ENCODE measurements at places on chromosomes 11 and 22. TPM values are rescaled to one million over a fixed set of nuclear protein-coding genes. Genes with fewer than 3 reads are reported as not detected.

DNA sequence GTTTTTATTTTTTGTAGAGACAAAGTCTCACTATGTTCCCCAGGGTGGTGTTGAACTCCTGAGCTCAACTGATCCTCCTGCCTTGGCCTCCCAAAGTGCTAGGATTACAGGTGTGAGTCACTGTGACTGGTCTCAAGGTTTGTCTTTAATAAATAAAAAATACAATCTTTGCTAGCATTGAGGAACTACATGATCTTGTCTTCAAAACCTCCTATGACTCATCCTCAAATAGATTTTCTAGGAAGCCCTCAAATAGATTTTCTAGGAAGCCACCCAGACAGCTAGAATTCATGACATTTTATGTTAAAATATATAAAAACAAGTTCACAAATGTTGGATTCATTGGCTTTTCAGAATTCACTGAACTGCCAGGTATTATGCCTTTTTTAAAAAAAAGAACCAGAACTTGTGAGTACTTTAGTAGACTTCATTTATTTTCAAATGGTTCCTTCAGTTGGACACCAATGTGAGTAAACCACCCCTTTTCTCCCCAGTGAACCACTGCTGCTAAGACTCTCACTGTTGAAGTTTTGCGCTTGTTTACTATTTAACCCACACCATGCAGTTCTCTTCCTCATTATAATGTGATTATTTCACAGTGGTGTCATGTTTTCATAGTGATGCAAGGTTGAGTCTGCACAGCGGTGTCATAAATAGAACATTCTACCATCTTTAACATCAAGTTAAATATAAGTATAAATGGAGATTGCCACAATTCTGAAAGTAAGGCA lies 303.9 kb downstream of the CASP12 start:
- DNase-seq, result no peak

DNA sequence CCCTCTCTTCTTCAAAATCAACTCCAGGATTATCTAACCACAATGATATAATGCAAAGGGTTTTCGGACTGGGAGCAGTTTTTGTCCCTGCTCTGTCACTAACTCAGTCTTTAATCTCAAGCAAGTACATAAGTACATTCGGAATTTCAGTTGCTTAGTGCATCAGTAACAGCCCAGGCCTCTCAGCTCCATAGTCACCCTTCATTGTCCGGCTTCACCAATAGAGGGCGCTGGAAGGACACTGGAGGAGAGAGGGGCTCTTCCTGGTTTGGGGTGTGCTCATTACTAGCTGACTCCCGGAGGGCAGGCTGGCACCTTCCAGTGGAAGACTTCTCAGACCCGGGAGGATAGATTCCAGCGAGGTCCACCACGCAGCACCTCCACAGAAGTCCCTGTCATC lies 90.4 kb upstream of the PDGFD start:
- DNase-seq, result peak; percentile 44

- DNase-seq, result no peak
These were observed 26.4 kb downstream of the C11orf91 start for GRCh38 chr11:33674035-33674814.

- DNase-seq, result peak; percentile 54
These were observed 8.1 kb downstream of the TMA7B start for GRCh38 chr22:39967996-39968972.

- peak; percentile 47 for DNase-seq
These were observed 57.6 kb downstream of the FBXO7 start for GRCh38 chr22:32531931-32532819.

- no peak for DNase-seq
These were observed 1.3 kb downstream of the CSKMT start for GRCh38 chr11:62666259-62666926.

- DNase-seq, result no peak
These were observed 100.6 kb downstream of the RPS6KA4 start for GRCh38 chr11:64459609-64460008.

DNA sequence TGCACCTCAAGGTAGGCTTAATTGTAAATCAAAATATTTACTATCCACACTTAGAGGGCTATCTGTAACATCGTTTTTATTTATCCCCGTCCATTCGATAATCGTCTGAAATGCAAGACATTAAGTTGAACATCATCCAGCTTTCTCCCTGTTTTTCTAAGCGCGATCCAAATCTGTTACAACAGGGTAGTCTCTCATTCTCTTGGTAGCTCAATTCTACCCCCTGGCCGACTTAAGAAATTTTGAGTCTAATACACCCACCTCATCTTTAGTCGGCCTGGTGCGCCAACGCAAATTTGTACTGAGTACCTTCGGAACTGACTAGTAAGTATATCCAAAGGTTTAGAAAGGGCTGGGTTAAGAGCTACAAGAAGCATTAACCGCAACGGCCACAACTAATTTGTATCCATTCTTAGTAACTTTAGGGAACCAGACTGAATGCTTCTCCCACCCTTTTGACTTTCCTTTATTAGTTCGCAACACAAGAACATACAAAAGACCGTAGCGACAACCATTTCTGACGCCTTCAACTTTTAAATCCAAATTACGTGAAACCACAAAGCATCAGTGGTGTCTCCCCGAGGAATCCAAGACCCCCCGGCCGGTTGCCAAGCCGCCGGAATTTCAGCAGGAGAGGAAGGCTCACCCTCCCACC lies 1.0 kb upstream of the ZNF143 start:
- DNase-seq, result peak; percentile 68

DNA sequence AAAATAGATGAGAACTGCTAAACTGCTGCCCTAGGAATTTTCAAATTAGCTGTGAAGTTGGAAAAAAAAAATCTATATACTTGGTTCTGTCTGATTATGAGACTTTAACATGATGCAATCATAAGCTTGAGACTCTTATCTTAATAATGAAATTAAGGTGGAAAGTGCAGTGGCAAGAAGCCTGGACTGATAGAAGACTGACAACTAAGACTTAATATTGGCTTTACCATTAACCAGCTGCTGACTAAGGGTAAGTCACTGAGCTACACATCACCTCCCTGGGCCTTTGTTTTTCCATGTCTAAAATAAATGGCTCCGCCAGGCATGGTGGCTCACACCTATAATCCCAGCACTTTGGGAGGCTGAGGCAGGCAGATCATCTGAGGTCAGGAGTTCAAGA lies 56.9 kb downstream of the SLC35F2 start:
- no peak for DNase-seq

- DNase-seq, result peak; percentile 81
These were observed 23.4 kb downstream of the PANX1 start for GRCh38 chr11:94151903-94152677.

DNA sequence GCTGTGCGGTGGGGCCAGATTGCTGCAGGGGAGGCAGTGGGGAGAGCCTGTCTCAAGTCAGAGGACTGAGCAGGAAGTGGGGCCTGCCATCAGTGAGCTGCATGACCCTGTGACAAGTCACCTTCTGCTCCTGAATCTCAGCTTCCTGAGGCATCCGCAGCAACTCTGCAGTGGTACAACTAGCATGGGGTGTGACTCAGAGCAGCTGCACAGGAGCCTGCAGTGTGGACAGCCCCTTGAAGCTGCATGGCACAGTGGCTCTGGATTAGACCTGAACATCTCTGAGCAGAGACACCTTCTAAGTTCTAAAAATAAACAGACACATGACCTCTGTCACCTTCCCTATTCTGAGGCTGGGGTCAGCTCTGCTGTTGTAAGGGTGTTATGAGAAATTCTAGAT lies 18.0 kb downstream of the FAM227A start:
- no peak for DNase-seq

- DNase-seq, result peak; percentile 8
These were observed 1.7 kb downstream of the PDE3B start for GRCh38 chr11:14645015-14645912.

GRCh38 chr22:47628477-47629272 lies 866.2 kb downstream of the TBC1D22A start:
- no peak for DNase-seq

- no peak for DNase-seq
These were observed 162.4 kb upstream of the LMO1 start for GRCh38 chr11:8426076-8426475.

DNA sequence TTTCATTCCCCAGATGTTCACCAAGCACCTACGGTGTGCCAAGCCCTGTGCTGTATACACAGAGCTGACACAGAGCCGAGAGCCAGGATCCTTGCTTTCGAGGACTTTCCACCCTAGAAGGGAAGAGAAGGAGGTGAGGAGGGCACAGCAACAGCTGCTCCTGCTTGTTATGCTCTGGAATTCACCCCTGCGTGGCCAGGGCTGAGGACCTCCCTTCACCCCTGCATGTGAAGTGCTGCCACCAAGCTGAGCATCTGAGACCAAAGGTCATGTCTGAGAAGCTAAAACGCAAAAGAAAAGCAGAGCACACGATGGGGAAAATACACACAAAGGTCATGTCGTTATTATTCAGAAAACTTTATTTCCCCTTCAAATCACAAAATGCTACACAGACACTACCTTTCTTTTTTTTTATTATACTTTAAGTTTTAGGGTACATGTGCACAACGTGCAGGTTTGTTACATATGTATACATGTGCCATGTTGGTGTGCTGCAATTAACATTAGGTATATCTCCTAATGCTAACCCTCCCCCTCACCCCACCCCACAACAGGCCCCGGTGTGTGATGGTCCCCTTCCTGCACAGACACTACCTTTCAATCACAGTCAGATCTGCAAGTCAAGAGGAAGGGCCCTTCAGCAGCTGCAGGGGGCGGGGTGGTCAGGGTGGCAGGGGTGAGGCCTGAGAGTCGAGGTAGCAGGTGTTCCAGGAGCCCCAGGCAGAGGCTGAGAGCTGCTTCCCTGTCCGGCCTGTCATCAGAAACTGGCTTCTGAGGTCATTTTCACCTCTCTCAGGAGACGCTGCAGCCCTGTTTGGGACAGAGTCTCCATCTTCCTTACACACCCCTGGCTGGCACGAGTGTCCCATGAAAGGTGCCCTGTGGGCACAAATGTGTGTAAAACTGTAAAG lies 40.1 kb upstream of the PRR5 start:
- DNase-seq, result no peak

DNA sequence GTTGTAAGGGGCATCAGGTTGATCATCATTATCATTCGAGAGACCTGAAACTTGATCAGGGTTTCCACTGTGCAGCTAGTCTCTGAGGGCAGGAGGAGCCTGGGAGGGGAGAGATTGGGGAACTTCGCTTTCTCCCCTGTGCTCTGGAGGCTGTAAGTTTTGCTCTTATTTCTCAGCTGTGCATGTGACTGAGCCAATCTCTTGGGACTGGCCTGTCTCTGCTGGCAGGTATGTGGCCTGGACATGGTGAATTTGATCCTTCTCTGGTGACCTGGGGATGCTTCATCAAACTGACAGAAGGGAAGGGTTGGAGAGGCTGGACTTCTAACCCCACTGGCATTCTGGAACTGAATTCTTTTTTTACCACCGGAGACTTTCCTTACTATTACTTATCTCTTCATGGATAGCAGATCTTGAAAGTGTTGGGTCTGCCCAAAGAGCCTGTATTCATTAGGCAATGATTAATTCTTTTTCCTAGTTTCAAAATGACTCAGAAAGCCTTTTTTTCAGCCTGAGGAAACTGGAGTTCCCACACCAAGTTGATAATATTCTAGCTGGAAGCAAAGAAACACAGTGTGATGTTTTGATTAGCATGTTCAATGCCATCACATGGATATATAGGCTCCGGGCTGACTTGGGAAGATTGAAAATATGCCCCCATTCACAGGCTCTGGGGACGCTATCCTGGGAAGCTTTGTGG lies 36.5 kb downstream of the TSPAN18 start:
- peak; percentile 53 for DNase-seq

DNA sequence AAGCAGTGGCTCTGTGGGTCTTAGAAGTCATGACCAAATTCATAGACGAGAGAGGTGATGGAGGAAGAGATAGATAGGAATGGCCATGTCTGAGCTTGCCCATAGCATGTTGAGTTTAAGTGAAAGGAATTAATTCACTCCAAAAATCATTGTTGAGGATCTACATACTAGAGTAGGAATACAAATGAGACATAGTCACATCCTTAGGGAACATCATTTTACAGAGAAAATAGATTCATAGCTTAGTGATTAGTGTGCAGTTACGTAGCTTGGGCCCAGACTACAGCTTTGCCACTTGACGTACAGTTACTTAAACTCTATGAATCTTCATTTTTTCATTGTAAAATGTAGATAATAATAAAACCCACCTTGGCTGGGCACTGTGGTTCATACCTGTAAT lies 21.4 kb upstream of the BMAL1 start:
- DNase-seq, result no peak

DNA sequence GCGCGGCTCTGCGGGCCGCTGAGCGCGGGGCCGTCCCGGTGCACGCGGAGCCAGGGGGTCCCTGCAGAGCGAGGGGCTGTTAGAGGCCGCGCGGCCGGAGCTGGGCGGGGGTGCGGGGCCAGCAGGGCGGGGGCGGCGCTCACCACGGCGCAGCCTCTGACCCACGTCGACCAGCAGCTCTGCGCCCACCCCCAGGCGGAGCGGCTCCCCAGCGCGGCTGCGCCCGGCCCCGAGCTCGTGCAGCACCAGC lies 385 bp upstream of the SCO2 start:
- no peak for DNase-seq

DNA sequence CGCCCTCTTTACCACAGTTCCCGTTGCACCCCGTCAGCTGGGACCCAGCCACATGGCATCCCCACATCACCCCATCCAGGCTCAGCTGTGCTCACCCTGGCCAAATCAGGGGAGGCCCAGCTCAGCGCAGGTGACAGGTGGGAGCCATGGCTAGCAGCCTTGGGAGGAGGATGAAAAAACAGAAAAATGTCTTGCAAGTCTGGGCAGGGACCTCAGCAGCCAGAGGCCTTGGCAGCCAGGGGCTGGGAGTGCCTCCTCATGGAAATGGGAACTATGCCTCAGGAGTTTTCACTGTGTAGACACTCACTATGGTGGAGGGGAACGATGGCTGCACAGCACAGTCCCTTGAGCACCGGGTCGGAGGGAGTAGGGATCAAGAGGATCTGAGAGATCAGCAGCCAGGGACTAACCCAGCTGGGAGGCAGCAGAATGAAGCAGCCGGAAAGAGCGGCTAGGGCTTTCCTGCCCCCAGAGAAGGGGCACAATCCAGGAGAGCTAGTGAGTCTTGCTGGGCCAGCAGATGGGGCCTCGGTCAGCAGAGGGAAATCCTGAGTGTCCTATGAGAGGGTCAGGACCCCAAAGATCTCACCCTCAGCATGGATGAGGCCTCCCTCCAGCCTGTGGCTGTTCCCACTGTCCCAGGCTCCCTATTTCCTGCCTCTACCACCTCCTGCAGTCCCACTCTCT lies 6.2 kb upstream of the FTH1 start:
- DNase-seq, result no peak

DNA sequence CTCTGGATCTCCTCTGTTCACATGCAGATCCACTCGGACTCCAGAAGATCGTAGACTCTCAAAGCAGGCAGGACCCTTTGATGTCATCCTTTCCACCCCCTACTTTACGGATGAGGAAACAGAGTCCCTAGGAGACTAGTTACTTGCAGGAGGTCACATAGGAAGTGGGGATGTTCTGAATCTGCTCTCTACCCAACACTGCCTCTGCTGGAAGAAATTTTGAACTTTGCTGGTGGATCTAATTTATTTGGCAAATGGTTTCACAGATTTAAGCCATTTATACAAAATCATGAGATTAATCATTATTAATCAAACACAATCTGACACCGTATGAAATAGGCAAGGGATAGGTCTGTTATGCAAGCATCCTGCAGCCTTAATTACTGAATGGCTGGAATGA lies 55.0 kb upstream of the USP47 start:
- DNase-seq, result peak; percentile 51

The RAG2 gene
- total RNA-seq, result not detected

The DUSP8 gene
- total RNA-seq, result 0.37 TPM

The UBQLN3 gene
- total RNA-seq, result not detected

The KRTAP5-1 gene
- not detected for total RNA-seq

The GLYATL1 gene
- total RNA-seq, result 0.17 TPM

The MMP12 gene
- not detected for total RNA-seq

The MUC15 gene
- not detected for total RNA-seq

The PLAAT2 gene
- 0.14 TPM for total RNA-seq

The MPPED2 gene
- total RNA-seq, result 0.85 TPM

The PATZ1 gene
- total RNA-seq, result 20.3 TPM
